ENCODE measurements at places on chromosomes 5 and 9.
A peak's percentile ranks its signal among the peaks of the same experiment; 100 is the strongest.

DNA sequence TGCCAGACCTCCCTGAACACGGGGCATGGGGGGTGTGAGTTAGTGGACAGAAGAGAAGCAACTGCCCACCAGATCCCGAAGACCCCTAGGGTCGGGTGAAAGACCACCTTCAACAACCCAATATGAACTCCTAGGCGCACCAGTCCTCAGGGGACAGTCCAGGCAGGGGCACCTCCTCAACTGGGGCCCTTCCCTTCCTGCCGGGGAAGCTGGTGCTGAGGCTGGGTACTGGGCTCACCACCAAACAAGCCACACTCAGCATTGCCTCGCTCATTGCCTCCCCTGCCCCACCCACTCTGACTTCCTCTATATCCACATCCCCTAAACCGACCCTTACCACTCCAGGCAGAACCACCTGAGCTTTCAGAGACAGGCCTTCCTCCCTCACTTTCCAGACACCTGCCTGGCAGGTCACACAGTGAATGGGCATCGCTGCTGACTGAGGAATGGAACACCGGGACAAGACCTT lies 42.5 kb downstream of the SEMA4D start:
- no peak for DNase-seq

GRCh38 chr5:137040641-137041340 lies 458.3 kb downstream of the SPOCK1 start:
- no peak for DNase-seq

- DNase-seq: no peak
Measured at GRCh38 chr9:126860757-126861466, 473 bp downstream of the ZBTB34 start.

GRCh38 chr5:6632324-6632887 lies 438 bp downstream of the NSUN2 start:
- peak; percentile 7 for DNase-seq

DNA sequence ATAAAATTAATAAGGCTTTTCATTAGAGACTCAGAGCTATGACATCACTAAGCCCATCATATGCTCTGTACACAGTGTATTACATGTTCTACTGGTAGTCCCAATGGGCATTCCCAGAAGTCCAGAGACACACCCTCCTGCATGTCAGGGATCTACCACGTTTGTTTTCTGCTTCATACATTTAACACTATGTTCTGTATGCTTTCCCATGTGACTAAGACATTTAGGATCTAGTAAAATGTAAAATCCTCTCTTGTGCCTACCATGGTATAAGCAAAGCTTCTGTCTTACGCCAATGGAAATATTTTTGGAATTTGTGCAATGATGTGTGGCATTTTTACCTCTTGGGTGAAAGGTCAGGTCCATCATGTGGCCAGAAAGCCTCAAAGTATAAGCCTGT lies 192.4 kb downstream of the ADAMTSL1 start:
- peak; percentile 28 for DNase-seq

DNA sequence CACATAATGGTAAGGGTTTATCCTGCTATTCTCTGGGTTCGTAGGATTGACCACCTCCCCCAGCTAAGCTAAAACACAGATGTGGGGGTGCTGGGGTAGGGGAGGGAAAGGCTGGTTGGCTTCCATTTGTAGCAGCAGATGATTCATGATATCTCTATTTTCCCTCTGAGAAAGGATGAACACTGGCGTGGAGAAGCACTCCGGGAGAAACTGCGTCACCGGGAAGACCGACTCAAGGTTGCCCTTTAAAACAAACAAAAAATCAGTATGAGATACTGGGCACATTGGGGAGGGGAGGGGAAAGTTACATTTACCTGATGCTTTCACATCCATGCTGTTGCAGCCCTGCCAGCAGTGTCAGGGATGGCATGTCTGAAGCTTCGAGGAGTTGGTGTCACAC lies 28.2 kb downstream of the RAB14 start:
- no peak for DNase-seq
